ENCODE measurements at places on chromosomes 13 and 19.

DNA sequence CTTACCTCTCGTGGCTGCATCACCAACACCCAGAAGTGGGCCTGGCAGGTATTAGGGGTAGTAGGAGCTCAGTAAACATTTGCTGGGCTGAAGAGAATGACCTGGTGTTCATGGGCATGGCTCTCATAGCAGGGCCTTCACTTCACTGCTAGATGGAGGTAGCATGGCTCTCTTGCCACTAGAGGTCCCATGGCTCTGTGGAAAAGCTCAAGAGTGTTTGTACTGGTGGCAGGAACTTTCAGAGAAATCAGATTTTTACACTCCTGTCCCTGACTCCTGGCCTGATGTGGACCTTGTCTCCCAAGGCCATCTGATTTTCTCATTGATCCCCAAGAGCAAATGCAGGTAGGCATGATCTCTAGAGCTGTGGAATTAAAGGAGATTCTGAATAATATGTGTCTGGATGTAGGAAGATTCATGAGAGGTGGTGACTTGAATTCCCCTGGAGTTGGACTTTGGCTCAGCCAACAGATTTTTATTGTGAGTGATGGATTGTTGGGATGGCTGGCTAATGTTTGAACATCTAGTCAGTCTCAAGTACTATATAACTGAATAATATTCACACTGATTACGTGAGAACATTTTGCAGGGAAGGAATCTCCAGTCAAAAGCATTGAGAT is 5.7 kb downstream of the ZNF574 start:
- DNase-seq, result peak; percentile 43

DNA sequence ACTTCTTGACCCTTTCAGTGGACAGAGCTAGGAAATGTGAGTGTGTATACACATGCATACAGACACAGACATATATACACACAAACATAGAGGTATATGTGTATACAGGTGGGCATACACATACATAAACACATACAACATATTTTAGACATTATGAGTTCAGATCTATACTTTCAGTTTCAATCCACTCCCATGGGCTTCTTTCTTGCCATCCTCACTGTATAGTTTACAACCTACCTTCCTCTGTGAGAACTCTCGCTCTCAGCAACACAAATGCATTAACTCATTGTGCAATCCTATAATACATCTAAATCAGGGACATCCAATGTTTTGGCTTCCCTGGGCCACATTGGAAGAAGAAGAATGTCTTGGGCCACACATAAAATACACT is 21.2 kb upstream of the SCEL start:
- no peak for DNase-seq

DNA sequence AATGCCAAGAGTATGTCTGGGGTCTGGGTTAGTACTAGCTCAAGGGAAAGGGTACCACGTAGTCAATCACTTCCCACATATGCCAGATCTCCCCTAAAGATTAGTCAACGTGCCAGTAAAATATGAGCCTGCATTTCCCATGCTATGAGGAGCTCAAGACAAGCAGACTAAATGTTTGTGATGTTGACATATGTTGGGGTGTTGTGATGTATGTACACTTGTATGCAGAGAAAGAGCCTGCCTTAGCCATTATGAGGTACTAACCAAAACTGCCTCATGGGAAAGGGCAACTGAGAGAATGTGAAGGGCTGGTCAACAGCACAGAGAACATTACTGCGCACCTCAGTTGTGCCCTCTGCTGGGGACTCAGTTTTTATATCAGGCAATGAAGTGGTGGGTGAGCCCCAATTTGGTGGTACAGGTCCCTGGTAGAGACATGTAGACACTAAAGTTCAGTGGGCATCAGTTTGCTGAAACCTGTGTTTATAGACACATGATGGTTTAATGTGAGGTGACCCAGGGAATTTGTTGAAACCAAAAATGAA is 287.0 kb downstream of the DCT start:
- DNase-seq, result no peak

DNA sequence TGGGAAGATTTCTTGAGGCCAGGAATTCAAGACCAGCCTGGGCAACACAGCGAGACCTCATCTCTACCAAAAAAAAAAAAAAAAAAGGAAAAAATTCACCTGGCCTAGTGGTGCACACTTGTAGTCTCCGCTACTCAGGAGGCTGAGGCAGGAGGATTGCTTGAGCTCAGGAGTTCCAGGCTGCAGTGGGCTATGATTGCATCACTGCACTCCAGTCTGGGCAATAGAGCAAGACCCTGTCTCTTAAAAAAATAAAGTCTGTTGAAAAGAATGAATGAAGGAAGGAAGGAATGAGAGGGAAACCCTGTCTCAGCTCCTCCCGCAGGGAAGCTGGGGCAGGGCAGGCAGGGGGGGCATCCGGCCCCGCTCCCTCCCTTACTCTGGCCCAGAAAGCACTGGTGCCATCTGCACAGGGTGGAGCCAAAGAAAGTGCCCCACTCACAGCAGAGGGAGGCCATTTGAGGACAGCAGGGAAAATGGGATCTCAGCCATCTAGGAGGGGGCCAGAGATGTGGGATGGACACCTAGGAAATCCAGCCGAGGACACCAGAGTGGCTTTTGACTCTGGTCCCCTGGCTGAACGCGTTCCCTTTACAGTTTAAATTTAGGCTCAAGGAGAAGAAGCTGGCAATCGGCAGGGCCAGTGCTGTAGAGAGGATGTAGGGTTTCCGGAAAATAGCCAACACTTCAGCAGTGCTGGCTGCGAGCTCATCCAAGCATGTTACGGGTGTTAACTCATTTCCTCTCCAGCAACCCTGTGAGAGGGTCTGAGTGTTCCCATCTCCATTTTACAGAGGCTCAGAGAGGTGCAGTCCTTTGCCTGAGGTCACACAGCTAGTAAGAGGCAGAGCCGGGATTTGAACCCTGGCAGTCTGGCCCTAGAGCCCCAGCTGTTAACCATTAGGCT is 3.6 kb upstream of the HPN start:
- DNase-seq, result no peak

- DNase-seq, result no peak
Measured at GRCh38 chr19:34961775-34962686, 2.0 kb downstream of the ZNF792 start.

DNA sequence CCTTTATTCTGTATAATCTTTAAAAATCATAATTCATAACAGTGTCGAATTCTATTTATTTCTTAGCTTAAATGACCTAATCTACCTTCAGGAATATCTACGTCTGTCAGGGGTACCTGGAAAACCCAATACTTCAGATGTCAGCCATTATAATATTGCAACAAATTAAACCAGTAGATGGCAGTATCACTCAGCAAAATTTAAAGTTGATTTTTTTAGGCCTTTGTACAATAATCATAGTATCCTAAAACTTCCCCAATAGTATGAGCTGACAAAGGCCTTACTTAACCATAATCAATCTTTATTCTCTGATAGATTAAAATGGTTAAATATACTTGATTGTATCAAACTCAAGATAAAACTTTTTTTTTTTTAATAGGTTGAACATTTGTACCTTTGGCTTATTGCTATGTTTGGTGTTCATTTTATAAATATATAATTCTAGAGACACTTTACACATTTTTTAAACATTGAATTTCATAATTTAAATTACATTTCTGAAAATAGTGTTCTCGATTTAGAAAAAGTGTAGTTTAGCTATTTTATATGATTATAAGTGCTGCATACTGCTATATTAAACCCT is 830.2 kb upstream of the SPRY2 start:
- DNase-seq, result no peak

DNA sequence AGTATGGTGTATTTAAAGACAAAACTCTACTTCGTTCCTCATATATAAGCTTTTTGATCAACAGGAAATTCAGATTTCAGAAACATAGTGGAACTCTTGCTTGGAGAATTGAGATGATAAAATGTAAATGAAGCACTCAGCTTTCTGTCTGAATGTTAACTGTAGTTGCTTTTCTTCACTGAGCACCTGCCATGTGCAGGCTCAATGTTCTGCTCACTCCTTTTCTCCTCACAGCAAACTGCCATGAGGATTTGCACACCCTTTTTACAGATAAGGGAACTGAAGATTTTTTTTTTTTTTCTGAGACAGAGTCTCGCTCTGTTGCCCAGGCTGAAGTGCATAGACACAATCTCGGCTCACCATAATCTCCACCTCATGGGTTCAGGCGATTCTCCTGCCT is 28.0 kb upstream of the FOXO1 start:
- DNase-seq, result no peak

DNA sequence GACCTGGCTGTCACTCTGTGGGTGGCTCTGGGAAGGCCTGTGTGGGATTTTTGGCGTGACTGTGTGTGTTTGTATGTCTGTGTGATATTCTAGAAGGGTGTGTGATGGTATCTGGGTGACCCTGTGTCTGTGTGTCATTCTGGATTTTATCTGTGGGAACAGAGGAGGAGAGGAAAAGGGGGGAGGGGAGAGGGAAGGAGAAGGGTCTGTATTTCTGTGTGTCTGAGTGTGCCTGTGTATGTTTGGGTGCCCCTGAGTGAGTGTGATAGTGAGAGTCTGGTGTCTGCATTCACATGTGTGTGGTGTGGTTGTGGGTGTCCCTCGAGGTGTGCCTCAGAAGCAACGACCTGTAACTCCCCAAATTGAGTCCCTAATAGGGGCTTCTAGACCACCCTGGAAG is 8.1 kb upstream of the NFIX start:
- DNase-seq, result no peak

DNA sequence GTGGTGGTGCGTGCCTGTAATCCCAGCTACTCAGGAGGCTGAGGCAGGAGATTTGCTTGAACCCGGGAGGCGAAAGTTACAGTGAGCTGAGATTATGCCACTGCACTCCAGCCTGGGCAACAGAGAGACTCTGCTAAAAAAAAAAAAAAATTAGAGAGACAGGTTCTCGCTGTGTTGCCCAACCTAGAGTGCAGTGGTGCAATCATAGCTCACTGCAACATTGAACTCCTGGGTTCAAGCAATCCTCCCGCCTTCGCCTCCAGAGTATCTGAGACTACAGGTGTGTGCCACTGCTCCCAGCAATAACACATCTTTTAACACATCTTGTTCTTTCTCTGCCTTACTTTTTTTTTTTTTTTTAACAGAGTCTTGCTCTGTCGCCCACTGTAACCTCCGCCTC is 32.7 kb downstream of the CLEC17A start:
- DNase-seq, result no peak

DNA sequence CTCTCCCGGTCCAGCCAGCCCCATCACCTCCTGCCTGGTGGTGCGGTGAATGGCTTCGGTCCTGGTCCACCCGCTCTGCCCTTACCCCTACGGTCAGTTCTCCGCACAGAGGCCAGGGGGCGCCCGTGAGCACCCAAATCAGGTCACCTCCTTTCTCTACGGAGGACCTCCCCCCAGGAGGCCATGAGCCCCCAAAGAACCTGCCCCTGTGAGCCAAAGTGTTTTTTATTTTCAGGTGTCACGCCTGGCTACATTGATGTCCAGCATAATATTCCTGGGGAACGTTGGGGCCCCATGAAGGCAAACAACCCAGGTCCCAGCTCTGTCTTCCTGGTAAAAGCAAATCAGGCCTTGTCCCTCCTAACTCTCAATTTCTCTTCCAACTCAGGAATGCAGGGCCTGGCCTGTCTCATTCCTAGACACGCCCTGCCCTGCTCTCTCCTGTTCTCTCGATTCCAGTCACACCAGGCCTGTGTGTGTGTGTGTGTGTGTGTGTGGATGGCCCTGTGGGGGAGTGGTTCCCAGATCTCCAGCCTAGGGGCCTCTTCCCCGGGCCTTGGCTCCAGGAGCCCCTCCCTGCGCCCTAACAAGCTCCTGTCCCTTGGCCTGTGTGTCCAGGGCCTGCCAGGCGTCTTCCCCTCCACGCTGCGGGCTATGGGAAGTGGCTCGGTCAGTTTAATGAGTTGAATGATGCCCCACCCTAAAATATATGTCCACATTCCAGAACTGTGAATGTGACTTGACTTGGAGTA is 9.7 kb upstream of the GIPC1 start:
- peak; percentile 72 for DNase-seq

GRCh38 chr19:17178291-17178690 is 36.9 kb upstream of the USE1 start:
- DNase-seq, result no peak

DNA sequence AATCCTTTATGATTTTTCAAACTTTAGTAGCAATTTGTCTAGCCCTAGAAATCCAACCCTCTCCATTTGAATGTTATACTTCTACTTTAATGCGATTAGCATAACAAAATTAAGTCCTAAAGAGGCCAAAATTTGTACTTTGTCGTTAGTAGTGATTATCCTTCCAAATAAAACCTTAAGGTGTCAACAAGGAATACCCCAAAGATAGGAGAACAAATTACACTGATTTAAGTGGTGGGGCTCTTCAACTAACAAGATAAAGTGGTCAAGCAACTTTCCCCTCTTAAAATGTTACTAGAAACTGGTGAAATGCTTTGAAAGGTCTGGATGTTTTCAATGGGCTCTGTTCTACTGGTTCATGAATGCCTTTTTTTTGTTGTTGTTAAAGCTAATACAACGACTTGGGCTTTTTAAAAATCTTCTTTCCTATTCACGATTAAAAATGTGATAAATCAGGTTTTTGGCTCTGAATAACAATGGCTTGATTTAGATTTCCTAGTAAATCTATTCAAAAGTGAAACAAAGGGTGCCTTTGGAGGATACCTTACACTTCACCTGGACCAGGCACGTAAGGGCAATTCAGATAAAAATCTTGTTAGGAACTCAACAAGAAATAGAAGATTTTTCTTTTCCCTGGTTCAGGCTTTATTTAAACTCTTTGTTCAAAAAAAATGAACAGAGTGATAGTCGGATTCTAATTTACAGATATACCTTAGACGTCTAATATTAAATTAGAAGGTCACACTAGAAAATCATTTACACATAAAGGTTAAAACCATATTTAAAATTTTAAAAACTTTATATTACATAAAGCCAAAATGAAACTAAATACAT is 3.1 kb downstream of the SOX21 start:
- DNase-seq, result no peak

GRCh38 chr13:97079726-97080125 is 85.5 kb upstream of the OXGR1 start:
- DNase-seq, result no peak

DNA sequence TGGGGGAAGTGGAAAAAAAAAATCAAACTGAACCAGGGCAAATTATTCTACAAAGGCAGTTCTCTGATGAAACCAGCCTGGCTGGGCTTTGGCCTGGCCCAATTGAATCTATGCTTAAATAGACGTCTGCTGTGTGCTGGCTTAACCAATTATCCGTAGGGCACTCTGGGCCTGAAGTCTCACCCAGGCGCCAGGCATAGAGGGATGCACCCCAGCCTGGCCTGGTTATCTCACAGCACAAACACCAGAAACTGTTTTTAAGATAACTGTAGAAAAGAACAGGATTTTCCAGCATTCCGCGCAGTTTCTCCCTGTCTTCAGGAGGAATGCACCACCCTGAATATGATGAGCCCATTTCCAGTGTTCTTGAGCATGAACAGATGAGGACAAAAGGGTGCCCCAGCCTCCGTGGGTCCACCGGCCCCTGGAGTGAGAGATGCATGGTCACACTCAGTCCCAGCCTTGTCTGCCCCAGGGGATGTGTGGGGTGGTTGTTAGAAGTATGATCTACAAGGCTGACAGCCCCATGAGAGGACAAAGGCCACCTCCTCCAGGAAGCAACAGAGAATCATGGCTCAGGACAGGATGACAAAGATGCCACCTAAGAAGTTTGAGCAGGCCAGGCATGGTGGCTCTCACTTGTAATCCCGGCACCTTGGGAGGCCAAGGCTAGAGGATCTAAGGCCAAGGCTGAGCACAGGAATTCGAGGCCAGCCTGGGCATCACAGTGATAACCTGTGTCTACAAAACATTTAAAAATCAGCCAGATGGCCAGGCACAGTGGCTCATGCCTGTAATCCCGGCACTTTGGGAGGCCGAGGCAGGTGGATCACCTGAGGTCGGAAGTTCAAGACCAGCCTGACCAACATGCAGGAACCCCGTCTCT is 50.2 kb downstream of the PEPD start:
- DNase-seq, result no peak

Data from urothelium cell line (cell line).